ENCODE measurements at places on chromosomes 11 and 22.

DNA sequence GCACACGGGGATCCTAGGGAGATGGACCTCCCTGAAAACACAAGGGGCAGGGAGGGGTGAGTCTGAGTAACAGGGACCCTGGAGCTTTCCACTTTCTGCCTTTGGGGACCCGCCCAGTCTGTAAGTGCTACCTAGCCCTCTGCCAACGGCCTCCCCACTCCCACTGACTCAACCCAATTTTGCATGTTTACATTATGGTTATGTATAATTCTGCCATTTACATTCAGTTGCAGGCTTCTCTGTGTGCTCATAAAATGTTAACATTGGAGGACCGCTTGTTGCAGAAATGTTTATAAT lies 105.8 kb downstream of the DSCAML1 start:
- DNase-seq, result no peak

DNA sequence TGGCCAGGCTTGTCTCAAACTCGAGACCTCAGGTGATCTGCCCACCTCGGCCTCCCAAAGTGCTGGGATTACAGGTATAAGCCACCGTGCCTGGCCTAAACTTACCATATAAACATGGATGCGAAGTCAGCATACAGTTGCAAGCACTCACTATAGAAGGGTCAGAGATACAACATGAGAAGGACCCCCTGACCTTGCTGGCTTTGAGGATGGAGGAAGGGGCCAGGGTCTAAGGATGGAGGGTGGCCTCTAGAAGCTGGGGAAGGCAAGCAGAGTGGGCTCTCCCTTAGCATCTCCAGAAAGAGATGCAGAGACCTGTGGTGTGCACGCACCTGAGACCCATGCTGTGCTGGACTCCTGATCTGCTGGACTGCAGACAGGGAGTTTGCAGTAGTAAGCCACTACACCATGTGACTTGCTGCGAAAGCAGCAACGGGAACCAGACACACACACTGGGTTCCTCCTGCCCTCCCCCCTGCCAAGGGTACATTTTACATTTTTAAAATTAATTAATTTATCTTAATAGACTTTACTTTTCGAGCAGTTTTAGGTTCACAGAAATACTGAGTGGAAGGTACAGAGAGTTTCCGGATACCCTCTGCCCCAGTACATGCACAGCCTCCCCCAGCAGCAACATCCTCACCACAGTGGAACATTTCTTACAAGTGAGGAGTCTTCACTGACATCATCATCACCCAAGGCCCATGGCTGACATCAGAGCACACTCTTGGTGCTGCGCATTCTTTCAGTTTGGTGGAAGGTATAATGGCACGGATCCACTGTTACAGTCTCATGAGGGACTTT lies 170.1 kb upstream of the B3GAT1 start:
- DNase-seq, result no peak

DNA sequence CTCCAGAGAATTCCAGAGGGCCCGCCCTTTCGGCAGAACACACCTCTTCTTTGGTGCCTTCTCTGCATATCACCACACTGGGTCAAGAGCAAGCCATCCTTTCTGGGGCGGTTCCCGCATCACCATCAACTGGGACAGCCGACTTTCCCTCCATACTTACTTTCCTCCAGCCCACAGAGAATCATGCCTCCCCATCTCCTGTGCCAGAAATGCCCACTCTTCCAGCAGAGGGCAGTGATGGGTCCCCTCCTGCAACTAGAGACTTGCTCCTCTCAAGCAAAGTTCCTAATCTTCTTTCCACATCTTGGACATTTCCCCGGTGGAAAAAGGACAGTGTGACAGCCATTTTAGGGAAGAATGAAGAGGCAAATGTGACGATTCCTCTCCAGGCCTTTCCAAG lies 157.7 kb downstream of the C11orf91 start:
- DNase-seq, result peak; percentile 47

- DNase-seq, result peak; percentile 76
These were observed 49.9 kb downstream of the STIM1 start for GRCh38 chr11:3905080-3905953.

- DNase-seq, result no peak
These were observed 15.8 kb upstream of the MRGPRD start for GRCh38 chr11:68996376-68997123.

- no peak for DNase-seq
These were observed 6.5 kb downstream of the VSTM5 start for GRCh38 chr11:93843906-93844305.

GRCh38 chr22:24894220-24894975 lies 52.1 kb downstream of the LHFPL7 start:
- DNase-seq, result peak; percentile 67

GRCh38 chr11:42806191-42806590 lies 505.6 kb upstream of the API5 start:
- DNase-seq, result no peak

DNA sequence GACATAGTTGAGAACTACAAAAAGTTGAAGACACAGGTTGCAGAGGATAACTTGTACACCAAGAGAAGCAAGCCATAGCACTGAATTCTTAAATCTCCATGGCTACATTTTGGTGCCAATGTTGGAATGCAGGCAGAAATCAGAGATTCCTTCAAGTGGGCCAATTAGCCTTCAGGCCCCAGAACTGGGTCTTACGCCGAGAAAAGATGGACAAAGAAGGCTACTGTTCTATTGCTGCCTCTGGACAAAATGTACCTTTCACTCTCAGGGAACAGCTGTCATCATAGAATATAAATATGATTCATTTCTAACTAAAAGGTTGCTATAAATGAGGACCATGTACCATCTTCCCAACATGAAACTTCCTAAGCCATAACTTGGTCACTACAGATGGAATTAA lies 13.7 kb downstream of the TMEM216 start:
- no peak for DNase-seq

GRCh38 chr11:130220311-130221035 lies 60.9 kb downstream of the ST14 start:
- DNase-seq, result no peak

GRCh38 chr11:19326499-19326898 lies 85.8 kb upstream of the E2F8 start:
- DNase-seq, result peak; percentile 37

DNA sequence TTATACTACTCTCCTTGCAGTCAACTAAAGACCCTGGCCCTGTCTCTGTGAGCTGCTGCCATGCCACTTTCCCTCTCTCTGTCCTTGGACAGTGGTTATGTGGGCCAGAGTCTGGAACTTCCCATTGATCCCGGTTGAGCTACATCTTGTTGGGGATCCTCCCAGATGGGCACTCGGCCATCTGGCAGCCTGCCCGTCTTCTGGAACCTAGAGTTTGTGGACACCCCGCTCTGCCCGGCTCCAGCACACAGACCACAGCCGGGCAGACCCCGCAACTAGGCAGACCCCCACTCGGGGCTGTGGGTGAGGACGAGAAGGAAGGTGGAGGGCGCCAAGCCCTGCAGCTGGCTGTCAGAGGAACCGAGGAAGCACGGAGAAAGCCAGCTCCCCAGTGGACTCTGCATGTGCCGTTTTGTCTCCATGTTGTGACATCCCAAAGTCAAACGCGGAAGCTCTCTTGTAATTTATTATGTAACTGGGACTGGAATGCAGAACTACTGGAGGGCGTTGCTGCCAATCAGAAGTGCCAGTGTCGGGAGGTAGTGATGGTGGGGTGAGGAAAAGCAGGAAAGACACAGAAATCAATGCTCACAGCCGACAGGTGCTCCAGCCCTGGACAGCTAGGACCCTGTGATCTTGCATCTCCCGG lies 207.7 kb downstream of the CEP164 start:
- DNase-seq, result no peak

- DNase-seq, result no peak
These were observed 26.2 kb downstream of the PISD start for GRCh38 chr22:31635638-31636306.

DNA sequence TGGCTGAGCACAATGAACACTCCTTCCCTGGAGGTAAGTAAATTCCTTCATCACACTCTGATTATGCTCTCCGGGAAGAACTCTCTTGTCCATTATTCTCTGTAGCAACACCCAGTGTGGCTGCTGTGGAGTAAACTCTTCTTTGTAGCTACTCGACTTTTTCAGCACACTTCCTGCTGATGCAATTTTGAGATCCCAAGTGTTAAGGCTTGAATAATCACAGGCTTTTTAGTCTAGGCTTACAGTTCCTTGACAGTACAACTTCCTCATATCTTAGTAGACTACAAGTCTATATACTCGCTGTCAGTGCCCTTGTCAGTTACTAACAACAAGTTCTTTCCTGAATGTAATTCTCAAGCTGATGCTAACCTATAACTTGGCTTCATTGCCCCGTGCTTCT lies 301.8 kb upstream of the API5 start:
- no peak for DNase-seq

DNA sequence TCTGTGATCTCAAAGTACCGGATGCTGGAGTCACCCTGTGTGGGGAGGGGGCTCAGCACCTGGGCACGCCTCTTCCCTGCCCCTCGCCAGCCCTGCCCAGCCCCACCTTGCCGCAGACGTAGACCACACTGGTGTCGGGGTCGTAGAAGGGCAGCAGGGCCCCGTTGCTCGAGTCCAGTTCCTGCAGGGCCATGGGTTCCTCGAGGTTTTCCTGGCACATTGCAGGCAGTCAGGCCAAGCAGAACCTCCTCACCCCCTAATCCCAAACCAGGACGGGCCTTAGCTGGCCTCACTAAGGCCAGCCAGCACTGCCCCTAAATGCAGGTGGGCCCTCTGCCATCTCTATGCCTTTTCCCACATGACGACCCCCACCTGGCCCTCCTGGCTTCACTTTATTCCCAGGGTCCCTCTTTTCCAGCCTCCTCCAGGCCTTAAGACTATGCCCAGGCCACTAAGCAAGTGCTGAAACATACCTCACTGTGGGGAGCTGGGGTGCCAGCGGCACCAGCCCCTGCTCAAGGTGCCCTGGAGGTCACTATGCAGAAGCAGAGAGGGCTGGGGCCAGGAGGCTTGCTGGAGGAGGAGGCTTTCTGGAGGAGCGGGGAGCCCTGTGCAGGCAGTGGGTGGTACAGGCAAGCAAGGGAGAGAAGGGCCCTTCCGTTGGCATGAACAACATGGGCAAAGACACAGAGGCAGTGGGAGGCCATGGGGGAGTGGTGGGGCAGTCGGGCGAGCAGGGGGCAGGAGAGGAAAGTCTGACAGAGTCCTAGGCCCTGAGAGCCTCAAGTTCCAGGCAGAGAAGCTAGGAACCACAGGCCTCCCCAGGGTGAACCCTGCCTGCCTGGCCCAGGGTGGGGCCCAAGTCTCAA lies 2.8 kb downstream of the CORO1B start:
- DNase-seq, result no peak

DNA sequence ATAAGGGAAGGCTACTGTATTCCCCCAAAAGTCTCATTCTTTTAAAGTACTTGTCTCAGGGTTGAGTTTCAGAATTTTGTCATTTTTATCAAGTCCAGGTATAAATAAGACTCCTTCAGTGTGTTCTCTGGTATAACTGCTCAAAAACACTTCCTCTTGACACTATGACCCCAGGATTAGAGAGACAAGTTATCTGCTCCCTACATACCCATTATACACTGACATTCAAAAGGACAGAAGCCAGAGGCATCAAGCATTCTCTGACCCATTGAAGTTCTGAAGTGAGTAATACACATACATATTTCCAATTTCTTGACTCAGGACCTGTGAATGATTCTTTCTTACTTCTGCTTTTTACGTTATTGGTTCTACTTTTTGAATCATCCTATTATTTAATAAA lies 447.8 kb upstream of the CNTN5 start:
- DNase-seq, result no peak

GRCh38 chr22:45553351-45554039 lies 50.8 kb downstream of the FBLN1 start:
- DNase-seq, result peak; percentile 88

DNA sequence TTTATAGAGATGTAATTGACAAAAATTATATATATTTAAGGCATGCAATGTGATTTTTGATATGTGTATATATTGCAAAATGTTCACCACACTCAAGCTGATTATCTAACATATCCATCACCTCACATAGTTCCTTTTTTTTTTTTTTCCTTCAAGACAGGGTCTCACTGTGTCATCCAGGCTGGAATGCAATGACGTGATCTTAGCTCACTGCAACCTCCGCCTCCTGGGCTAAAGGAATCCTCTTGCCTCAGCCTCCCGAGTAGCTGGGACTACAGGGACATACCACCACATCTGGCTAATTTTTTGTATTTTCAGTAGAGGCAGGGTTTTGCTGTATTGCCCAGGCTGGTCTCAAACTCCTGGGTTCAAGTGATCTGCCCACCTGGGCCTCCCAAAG lies 65.1 kb upstream of the SLC35C1 start:
- DNase-seq, result no peak

DNA sequence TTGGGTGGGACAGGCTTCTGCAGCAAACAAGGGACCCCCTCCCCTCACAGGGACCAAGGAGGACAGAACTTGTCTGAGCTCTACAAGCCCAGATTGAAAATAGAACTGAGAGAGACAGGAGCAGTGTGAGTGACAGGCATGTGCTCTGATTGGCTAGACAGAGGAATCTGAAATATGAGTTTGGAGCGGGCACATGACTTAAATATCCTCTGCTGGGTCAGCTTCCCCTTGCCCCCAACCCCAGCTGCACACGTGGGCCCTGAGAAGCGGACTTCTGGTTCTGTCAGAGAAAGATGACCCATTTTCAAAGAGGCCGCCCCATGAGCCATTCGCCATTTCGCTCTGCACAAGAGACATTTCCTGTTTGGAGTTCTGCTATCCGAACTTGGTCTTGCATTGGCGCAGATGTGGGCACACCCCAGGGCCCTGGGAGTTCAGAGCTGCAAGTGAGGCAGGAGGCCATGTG lies 5.3 kb downstream of the TUBA8 start:
- no peak for DNase-seq

Measured in fibroblast of skin of right quadriceps (primary cell).